ENCODE measurements at places on chromosomes 13 and 19.

- DNase-seq: no peak
Measured at GRCh38 chr13:33146843-33147611, 130.8 kb downstream of the KL start.

DNA sequence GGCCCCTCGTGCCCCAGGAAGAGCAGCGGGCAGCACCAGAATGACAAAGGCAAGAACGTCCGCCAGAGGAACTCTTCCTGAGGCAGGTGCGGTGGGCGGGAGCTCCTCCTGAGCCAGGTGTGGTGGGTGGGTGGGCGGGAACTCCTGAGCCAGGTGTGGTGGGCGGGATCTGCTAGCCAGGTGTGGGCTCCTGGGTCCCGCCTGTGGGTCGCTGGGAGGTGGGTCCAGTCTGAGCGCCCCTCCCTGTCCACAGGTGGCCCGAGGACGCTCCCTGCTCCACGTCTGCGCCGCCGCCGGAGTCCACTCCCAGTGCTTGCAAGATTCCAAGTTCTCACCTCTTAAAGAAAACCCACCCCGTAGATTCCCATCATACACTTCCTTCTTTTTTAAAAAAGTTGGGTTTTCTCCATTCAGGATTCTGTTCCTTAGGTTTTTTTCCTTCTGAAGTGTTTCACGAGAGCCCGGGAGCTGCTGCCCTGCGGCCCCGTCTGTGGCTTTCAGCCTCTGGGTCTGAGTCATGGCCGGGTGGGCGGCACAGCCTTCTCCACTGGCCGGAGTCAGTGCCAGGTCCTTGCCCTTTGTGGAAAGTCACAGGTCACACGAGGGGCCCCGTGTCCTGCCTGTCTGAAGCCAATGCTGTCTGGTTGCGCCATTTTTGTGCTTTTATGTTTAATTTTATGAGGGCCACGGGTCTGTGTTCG lies 7.0 kb upstream of the HCN2 start:
- no peak for DNase-seq

DNA sequence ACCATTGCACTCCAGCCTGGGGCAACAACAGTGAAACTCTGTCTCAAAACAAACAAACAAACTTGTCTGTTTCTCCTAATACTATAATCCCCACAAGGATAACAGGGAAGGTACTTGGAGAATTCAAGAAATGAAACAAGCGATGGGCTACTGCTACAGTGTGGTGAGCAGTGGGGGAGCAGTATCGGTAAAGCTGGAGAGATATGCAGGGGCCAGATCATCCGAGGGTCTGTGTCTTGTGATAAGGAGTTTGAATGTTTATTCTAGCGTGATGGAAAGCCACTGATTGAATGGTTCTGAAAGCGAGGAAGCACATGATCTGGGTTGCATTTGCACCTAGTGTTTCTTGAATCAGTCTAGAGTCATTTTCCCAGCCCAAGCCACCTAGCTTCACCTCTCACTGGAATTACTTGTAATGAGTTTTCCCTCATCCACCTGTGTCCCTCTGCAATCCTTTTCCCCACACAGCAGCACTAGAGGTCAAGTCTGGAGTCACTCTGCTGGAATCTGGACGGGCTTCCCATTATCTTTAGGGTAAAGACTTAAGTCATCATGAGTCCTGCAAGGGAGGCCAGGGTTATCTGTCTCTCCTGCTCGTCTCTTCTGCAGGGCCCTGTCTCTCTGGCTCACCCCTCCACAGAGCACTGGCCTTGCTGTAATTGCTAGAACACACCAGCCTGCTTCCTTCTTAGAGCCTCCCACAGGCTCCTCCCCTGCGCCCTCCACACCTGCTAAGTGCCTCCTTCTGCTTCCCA lies 162.3 kb downstream of the KLF5 start:
- DNase-seq: no peak

GRCh38 chr13:36298535-36299068 lies 988 bp upstream of the CCDC169 start:
- no peak for DNase-seq

DNA sequence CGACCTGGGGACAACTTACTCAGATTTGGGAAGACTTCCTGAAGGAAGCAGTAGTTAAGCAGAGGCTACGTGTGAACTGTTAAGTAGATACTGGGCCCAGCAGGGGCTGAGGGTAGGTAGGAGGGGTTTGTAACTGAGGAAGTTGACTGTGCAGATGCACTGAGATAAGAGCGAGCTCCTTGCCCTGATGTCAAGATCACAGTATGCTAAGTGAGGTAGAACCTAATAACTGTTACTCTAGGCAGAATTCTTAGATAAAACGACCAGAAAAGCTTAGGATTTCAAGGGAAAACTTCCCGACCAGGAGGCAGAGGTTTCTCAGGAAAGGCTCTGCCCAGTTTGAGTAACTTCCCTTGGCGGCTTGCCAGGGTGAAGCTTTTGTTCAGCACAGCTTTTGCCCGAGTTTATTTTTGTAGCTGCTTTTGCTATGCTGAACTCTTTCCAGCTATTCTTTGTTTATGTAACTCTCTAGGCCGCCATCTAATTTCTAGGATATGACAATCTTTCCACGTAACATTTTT lies 632.1 kb downstream of the DIAPH3 start:
- no peak for DNase-seq

- no peak for DNase-seq
Measured at GRCh38 chr19:33660410-33661124, 38.8 kb downstream of the CHST8 start.
